Stimulated activated CD4-positive, alpha-beta T cell treated with anti-CD3 and anti-CD28 coated beads, Interleukin-1b, Interleukin-23, amount 100 ng/mL, for 48 hours (primary cell): ENCODE measurements at places on chromosomes 4 and X.

DNA sequence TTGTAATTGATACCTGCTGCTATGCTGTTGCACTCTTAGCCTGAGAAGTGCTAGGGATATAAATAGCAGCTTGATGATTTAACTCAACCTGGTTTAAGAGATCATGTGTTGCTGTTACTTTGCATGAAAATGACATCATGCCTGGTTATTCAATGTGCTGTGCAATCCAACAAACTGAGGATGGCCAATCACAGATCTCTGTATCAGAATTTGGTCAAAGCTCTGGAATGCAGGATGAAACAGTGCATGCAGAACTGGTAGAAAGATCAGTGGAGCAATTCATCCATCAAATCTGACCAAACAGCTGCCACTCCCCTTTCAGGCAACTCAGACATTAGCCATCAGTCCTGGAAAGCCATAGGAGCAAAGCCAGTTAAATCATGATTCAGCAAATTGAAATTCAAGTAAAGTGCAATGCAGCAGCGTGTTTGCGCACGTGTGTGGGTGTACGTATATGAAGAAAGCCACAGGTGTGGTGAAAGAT is 160.3 kb upstream of the RASGEF1B start:
- DNase-seq: no peak

DNA sequence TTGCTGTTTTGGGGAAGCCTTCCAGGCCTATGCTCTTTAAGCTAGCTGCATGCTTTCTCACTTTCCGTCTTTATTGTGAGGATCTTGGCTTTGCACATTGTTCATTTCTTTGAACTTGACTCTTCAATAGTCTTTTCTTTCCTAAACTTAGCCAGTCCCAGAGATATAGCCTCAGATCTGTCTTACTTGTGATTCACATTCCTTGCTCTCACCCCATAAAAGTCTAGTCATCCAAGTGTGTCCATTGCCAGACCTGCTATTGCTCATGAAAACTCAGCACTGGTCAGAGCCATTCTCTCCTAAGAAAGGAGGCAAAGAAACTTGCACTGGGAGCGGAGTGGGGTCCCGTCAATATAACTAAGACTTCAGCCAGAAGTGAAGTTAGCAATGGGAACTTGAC is 275.0 kb upstream of the CTSO start:
- no peak for DNase-seq

DNA sequence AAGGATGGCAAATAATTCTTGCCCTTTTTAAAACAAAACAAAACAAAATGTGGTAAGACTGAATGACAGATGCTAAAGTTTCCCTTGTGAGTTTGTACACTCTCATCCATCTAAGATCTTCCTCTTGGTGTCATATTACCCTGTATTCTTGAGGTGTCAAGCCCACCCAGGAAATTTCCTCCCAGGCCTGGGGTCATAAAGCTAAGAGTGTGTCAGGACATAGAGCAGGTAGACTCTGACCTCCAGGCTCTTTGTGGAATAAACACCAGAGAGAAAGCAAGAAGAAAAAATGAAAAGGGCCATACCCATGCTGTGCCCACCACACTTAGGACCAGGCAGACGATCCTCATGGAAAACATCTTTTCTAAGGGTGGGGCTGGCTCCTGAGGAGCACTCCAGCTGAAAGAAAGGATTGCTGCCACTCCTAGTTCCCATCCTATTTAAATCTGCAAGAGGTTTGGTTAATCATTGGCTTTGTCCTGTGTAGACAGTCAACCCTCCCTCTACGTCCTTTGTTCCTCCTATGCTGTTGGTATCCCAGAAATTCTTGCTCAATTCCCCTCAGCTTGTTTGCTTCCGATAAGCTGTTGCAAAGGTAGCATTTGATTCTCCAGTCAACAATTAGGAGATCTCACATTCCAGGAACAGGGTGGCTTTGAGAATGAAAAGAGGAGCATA is at the start of gene FGA:
Gene FGA (minus strand): TSS at position 414 of the 678 bp plus-strand sequence. CDS start 55 bp downstream, at position 359.
- no peak for DNase-seq

DNA sequence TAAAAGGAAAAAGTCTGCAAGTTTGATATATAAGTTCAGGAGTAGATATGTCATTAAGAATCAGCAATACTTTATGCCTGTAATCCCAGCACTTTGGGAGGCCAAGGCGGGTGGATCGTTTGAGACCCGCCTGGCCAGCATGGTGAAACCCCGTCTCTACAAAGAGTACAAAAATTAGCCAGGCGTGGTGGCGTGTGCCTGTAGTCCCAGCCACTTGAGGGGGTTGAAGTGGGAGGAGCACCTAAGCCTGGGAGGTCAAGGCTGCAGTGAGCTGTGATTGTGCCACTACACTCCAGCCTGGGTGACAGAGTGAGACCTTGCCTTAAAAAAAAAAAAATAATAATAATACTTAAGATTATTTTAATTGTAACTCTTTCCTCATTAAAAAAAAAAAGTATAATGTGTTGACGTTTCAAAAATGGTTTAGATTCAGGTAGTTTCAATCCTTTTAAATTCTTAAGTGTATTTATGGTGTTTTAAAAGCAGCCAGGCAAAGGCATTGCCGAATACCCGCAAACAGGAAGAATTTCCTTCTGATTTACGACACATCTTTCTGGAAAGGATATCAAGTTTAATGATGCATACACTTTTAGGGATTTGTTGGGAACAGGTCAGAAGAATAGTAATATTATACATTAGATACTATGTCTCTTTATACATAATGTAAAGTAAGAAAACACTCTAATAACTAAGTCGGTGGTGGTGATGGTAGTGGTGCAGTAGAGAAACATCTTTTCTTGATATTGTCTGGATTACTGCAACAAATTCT is 80.9 kb downstream of the KDM6A start:
- DNase-seq: no peak
